ENCODE measurements at places on chromosomes 5 and 9. TPM values are rescaled to one million over a fixed set of nuclear protein-coding genes. Genes with fewer than 3 reads are reported as not detected.

DNA sequence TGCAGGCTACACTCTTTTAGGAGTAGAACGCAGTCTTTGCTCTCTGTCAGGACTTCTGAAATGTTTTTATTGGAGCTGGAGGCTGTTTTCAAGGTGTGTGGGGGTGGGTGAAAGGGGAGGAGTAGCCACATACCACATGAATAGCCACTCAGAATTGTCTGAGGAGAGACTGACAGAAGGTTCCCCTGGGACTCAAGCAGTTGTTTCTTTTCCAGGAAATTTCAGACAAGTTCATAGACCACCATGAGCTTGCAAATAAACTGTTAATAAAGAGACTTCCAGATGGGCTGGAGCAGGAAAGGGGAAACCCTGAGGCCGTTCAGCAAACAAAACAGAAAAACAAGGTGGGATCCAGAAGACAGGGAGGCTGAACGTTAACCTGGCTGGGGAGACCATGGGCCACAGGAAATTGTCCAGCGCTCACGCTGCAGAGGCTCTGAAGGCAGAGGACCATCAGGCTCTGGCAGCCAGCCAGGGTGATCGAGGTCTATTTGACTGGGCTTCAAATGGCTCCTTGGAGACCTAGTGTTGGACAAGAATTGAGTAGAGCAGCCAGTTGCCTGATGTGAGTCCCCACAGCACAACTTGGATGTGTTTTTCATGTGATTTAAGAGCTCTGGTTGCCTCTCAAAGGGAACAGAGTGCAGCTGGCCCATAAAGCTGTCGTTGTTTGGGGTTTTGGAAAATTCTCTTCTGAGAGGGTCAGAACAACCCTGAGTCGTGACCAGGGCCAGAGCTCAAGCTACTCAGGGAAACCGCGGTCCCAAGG, 159.2 kb upstream of the RAI14 start:
- peak; percentile 72 for DNase-seq
- H3K27ac ChIP-seq, result peak overlapping the region; percentile 21
- H3K4me1 ChIP-seq, result peaks cover 39% of the 10 kb centered on the region
- no peak overlapping the region for H3K4me3 ChIP-seq
- H3K36me3 ChIP-seq, result no peaks in the 10 kb centered on the region

The ANKRD33B gene
- 5.1 TPM for total RNA-seq

The GGTA1 gene
- not detected for total RNA-seq

DNA sequence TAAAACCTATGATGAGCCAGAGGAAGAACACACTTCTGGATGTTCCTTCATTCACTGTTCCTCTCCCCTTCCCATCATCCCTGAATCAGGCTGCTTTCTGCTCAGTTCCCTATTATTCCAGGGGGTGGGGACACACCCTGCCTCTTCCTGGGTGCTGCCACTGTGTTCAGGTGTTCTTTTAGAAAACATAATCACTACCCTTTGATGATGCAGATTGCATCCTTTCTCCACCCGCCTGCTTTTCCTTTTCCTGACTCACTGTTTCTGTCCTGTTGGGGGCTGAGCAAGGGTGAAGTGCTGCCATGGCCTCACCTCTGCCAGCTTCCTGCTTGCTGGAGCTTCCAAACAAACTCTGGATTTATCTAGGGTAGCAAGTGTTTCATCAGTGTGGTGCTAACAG, 331.9 kb upstream of the GRIA1 start:
- no peak overlapping the region for H3K4me3 ChIP-seq
- no peak overlapping the region for H3K27ac ChIP-seq
- no peaks in the 10 kb centered on the region for H3K27me3 ChIP-seq
- no peak for DNase-seq

GRCh38 chr5:1073239-1074102, 38.4 kb downstream of the SLC12A7 start:
- no peak overlapping the region for H3K27ac ChIP-seq
- no peaks in the 10 kb centered on the region for H3K4me1 ChIP-seq
- H3K4me3 ChIP-seq, result no peak overlapping the region

DNA sequence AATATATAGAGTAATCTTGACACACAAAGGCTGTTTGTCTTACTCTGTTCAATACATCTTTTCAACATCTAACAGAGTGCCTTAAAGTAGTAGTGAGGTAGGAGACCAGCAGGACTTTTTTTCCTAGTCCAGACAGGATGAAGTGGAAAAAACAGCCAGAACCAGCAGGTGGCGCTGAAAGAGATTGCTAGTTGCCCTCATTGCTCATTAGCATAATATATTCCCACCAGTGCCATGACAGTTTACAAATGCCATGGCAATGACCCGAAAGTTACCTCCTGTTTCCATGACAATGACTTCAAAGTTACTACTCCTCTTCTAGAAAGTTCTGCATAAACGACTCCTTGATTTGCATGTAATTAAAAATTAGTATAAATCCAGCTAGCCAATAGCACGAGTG, 387.4 kb downstream of the ACTL7B start:
- no peak overlapping the region for H3K4me3 ChIP-seq
- DNase-seq, result no peak
- peaks cover 49% of the 10 kb centered on the region for H3K4me1 ChIP-seq
- peak overlapping the region; percentile 80 for H3K27ac ChIP-seq
- no peaks in the 10 kb centered on the region for H3K36me3 ChIP-seq
- no peaks in the 10 kb centered on the region for H3K27me3 ChIP-seq

The CCNO gene
- 1.4 TPM for total RNA-seq

DNA sequence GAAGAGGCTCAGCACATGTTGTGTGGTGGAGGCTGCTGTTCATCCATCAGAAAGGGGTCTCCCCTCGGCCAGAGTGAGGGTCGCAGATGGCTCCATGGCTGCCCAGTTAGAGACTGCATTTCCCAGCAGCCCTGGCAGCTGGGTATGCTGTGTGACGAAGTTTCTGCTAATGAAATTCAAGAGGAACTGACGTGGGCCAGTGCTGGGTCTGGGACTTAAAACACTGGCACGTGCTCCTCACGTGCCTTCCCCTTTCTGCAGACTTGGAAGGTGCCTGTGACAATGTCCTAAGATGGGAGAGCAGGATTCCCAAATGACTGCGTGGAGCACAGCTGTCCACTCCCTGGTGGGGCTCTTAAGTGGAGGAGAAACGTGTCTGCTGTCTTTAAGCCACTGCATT, 114.5 kb upstream of the RAPGEF1 start:
- H3K27ac ChIP-seq, result no peak overlapping the region
- no peak overlapping the region for H3K4me3 ChIP-seq
- DNase-seq, result no peak
- H3K27me3 ChIP-seq, result no peaks in the 10 kb centered on the region
- no peaks in the 10 kb centered on the region for H3K4me1 ChIP-seq

The FOXD4L6 gene
- under 0.01 TPM for total RNA-seq

The BTNL3 gene
- not detected for total RNA-seq

- H3K4me1 ChIP-seq, result no peaks in the 10 kb centered on the region
- DNase-seq, result peak; percentile 92
- no peaks in the 10 kb centered on the region for H3K27me3 ChIP-seq
- no peak overlapping the region for H3K27ac ChIP-seq
- no peaks in the 10 kb centered on the region for H3K36me3 ChIP-seq
Observed at GRCh38 chr5:174335682-174336364, 290.3 kb downstream of the NSG2 start.

GRCh38 chr9:79028101-79028500, 543.7 kb upstream of the TLE4 start:
- H3K4me3 ChIP-seq, result no peak overlapping the region
- no peaks in the 10 kb centered on the region for H3K36me3 ChIP-seq
- H3K27ac ChIP-seq, result peak overlapping the region; percentile 10
- no peak for DNase-seq
- H3K4me1 ChIP-seq, result peaks cover 22% of the 10 kb centered on the region
- H3K27me3 ChIP-seq, result no peaks in the 10 kb centered on the region

- no peaks in the 10 kb centered on the region for H3K36me3 ChIP-seq
- H3K27me3 ChIP-seq, result no peaks in the 10 kb centered on the region
- H3K4me3 ChIP-seq, result no peak overlapping the region
- no peak overlapping the region for H3K27ac ChIP-seq
- no peak for DNase-seq
Observed at GRCh38 chr5:67366691-67367395, 170.2 kb upstream of the CD180 start.

The SH3RF2 gene
- total RNA-seq, result 4.0 TPM

DNA sequence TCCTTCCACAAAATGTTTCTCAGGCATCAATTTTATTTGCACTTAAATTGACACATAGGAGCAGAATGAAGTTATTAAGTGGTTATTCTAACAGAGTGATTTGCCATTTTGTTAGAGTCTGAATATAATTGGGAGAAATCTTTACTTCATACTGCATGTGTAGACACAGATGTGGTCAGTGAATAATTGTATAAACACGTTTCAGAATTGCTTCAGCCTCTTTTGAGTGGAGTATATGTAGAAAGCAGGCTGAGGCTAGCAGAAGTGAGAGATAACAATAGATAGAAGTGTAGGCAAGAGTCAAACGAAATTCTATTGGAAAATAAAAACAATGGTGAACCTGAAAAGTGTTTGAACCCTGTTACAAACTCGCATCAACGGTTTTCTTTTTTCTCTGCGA, 270.7 kb downstream of the TMEM167A start:
- H3K4me1 ChIP-seq, result no peaks in the 10 kb centered on the region
- H3K27ac ChIP-seq, result no peak overlapping the region
- no peak overlapping the region for H3K4me3 ChIP-seq
- H3K27me3 ChIP-seq, result no peaks in the 10 kb centered on the region
- DNase-seq, result no peak

- H3K4me3 ChIP-seq, result no peak overlapping the region
- no peaks in the 10 kb centered on the region for H3K36me3 ChIP-seq
- no peaks in the 10 kb centered on the region for H3K27me3 ChIP-seq
- no peak overlapping the region for H3K27ac ChIP-seq
- H3K4me1 ChIP-seq, result no peaks in the 10 kb centered on the region
- DNase-seq, result peak; percentile 31
Observed at GRCh38 chr5:128259607-128260021, 176.0 kb downstream of the SLC12A2 start.

The WDR38 gene
- total RNA-seq, result not detected

- no peak for DNase-seq
- H3K36me3 ChIP-seq, result no peaks in the 10 kb centered on the region
- no peak overlapping the region for H3K27ac ChIP-seq
- H3K27me3 ChIP-seq, result peaks cover 16% of the 10 kb centered on the region
Observed at GRCh38 chr5:32059761-32060530, 114.2 kb downstream of the GOLPH3 start.

GRCh38 chr5:142874540-142874939, 104.4 kb downstream of the ARHGAP26 start:
- H3K27me3 ChIP-seq, result peaks cover 3% of the 10 kb centered on the region
- H3K4me3 ChIP-seq, result peak overlapping the region; percentile 16
- no peak overlapping the region for H3K27ac ChIP-seq

The GPR21 gene
- 1.4 TPM for total RNA-seq

DNA sequence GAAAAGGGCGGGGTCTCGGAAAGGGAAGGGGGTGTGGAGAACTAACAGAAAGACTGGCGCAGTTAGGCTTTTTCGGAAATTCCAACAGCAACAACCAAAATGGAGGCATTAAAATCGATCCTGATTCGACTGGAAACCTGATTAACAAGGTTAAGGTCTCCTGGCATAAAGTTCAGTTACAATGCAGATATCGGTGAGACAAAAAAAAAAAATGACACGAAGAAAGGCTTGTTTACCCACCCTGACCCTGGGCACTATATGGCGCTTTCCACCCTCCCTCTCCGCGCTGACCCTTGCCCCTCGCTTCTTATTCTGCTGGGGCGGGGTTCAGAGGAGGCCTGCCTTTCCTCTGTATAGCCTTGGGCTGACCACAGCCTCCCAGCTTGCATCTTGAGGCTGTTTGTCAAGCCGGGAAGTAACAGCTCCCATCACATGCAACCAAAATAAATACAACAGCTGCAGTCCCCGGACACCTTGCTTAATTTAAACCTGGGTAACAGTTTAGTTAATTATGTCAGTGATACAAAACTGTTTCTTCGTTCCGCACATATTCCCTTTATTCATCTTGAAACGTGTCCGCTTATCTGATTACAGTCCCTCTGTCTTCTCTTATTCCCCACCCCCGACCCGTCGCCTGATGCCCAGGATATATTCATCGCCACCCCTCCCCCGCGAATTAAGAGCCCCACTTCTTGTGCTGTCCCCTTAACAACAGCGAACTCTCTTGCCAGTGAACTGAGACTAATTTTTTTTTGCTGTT, 795 bp upstream of the PJA2 start:
- H3K4me1 ChIP-seq, result peaks cover 25% of the 10 kb centered on the region
- no peaks in the 10 kb centered on the region for H3K36me3 ChIP-seq
- H3K4me3 ChIP-seq, result peak overlapping the region; percentile 84
- DNase-seq, result peak; percentile 55

The SLC34A1 gene
- total RNA-seq, result not detected

DNA sequence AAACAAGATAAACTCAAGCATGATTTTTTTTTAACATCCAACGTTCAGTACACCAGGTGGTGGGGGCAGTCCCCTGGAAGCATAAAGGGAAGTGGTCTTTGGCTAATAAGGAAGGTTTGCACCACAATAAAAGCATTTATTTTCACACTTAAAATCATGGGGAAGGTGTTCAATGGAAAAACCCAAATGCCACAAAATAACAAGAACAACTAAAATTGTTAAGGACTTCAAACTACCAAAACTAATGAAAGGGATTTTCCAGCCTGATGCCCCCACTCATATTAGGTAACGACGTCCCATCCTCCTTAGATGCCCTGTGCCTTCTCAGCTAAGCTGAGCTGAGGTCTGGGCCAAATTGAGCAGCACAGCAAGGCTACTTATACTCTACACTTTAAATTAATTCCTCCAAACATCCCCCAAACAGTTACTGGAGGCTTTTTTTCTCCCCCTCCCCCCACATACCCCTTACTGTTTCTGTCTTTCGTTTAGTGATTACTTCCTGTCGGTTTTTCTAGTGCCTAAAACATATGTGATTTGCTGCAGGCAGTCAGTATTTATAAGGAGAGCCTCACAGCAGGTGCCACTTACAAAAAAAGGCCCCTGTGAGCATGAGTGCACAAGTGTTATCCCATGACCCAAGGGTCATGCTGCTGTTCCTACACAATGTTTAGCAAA, 259.7 kb upstream of the ZNF608 start:
- no peak for DNase-seq
- H3K36me3 ChIP-seq, result no peaks in the 10 kb centered on the region
- H3K27ac ChIP-seq, result no peak overlapping the region
- no peak overlapping the region for H3K4me3 ChIP-seq

The FOXD4L5 gene
- total RNA-seq, result under 0.01 TPM

- no peaks in the 10 kb centered on the region for H3K27me3 ChIP-seq
- H3K4me3 ChIP-seq, result no peak overlapping the region
- no peaks in the 10 kb centered on the region for H3K36me3 ChIP-seq
- peak; percentile 10 for DNase-seq
- no peaks in the 10 kb centered on the region for H3K4me1 ChIP-seq
- no peak overlapping the region for H3K27ac ChIP-seq
Observed at GRCh38 chr5:124252747-124253146, 493.7 kb downstream of the ZNF608 start.

GRCh38 chr9:117412841-117413240, 2.0 kb downstream of the ASTN2 start:
- no peak overlapping the region for H3K4me3 ChIP-seq
- H3K36me3 ChIP-seq, result no peaks in the 10 kb centered on the region
- no peaks in the 10 kb centered on the region for H3K4me1 ChIP-seq
- peaks cover 41% of the 10 kb centered on the region for H3K27me3 ChIP-seq
- DNase-seq, result peak; percentile 63

The IFNA21 gene
- total RNA-seq, result not detected

GRCh38 chr9:89880721-89881120, 275.9 kb downstream of the GADD45G start:
- H3K27ac ChIP-seq, result no peak overlapping the region
- H3K27me3 ChIP-seq, result no peaks in the 10 kb centered on the region
- DNase-seq, result no peak
- H3K4me3 ChIP-seq, result no peak overlapping the region
- H3K36me3 ChIP-seq, result no peaks in the 10 kb centered on the region

Data from osteoblast (primary cell).